ENCODE measurements at places on chromosomes 2 and 18.

GRCh38 chr2:19336781-19337180 lies 21.6 kb downstream of the OSR1 start:
- DNase-seq = no peak

DNA sequence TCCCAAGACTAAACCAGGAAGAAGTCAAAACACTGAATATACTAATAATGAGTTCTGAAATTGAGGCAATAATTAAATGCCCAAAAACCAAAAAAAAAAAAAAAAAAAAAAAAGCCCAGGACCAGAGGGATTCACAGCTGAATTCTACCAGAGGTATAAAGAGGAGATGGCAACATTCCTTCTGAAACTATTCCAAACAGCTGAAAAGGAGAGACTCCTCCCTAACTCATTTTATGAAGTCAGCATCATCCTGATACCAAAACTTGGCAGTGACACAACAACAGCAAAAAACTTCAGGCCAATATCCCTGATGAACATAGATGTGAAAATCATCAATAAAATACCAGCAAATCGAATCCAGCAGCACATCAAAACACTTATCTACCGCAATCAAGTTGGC lies 108.5 kb upstream of the COL3A1 start:
- no peak for DNase-seq

GRCh38 chr2:33467413-33467812 lies 9.0 kb upstream of the RASGRP3 start:
- DNase-seq = no peak

DNA sequence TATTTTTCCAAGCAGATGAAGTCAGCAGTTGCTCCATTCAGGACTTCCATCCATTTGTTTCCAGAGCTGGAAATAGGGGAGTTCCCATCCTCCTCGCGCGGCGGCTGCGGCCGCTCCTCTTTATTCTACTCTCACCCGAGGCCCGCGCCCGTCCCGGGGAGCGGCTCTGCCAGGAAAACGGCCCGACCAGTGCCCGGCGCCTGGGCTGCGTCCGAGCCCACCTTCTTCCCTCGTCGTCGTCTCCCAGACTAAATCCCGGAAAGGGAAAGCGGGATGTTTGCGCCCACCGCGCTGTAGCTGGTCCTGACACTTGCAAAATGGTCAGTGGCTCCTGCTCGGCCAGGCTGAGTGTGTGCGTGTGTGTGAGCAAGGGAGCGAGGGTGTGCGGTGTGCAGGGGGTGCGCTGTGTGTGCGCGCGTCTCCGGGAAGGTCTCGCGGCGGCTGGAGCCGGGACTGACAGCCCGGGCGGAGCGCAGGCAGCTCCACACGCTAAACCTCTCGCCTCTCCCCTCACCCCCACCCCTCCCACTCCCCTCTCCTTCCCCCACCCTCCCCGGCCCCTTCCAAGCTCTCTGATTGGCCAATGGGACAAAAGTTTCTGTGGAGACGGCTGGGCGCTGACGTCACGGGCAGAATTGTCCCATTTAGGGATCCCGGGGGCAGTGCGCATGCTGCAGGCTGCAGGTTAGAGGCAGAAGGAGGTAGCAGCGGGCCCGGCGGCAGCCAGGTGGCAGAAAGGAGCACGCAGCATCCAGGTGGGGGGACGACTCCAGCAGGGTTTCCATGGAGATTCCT lies at the start of gene NOL4:
Gene NOL4, minus strand, starts transcription at position 491 of the 795 bp plus-strand sequence. CDS start 1,660 bp downstream, outside the sequence.
- DNase-seq = no peak

GRCh38 chr2:8658064-8658862 lies 23.6 kb upstream of the ID2 start:
- DNase-seq = no peak

- no peak for DNase-seq
These were observed 2.3 kb downstream of the SLC3A1 start for GRCh38 chr2:44277541-44277940.

GRCh38 chr2:177972782-177973181 lies 99.8 kb downstream of the PDE11A start:
- no peak for DNase-seq

DNA sequence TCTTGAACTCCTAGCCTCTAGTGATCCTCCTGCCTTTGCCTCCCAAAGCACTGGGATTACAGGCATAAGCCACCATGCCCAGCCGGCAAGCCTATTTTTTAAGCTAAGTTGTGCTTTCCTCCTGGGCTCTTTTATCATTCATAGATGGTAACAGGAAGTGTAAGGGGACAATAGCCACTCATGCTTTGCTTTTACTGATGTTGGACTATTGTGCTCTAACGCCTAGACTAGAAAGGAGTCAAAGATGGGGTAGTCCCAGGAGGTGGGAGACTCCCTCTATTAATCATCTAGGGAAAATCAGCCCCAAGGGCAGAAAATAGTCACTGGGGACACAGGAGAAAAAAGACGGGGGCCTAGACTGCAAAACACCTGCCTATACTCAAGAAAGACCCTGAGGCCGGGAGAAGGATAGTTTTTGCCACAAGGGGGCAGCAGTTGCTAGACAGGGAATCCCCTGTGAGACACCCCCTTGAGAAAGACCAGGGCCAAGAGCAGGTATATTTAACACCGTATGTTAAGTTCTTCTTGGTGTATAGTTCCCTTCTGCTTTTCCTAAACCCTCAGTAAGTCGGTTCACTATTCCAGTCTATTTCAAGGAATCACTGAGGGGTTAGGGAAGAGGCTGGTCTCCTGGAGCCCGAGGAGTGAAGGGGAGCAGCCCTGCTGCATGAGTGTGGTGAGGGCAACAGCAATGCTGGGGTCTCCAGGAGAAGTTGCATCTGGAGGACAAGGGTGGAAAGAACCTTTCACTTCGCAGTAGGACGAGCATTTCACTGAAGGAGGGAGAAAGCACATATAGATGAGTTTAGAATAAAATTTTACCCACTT lies 2.1 kb upstream of the CXCR1 start:
- DNase-seq = no peak

DNA sequence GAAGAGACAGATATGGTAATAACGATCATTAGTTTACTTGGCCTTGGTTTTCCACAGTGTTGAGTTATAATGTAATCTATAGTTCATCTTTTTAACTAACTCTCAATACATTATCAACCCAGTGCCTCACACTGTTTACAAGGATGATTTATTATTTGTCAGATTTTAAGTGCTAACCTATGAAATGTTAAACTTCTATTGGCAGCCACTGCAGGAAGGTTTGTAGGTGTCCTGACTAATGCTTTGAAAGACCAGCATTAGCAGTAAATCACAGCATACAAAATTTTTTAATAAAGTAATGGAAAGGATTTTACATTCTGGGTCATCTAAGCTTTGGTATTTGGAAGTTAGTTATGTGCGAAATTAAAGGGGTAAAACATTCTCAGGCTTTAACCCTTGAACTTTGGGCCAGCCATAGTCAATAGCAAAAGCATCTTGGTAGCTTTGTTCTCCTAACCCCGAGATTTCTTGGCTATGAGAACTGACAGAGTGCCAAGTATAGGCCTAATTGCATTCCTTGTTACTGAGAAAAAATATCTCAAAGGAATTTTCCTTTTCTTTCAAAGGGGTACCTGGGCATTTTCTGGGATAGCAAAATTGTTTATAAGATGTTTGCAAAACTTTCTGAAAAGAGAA lies 30.6 kb downstream of the SPATS2L start:
- no peak for DNase-seq

DNA sequence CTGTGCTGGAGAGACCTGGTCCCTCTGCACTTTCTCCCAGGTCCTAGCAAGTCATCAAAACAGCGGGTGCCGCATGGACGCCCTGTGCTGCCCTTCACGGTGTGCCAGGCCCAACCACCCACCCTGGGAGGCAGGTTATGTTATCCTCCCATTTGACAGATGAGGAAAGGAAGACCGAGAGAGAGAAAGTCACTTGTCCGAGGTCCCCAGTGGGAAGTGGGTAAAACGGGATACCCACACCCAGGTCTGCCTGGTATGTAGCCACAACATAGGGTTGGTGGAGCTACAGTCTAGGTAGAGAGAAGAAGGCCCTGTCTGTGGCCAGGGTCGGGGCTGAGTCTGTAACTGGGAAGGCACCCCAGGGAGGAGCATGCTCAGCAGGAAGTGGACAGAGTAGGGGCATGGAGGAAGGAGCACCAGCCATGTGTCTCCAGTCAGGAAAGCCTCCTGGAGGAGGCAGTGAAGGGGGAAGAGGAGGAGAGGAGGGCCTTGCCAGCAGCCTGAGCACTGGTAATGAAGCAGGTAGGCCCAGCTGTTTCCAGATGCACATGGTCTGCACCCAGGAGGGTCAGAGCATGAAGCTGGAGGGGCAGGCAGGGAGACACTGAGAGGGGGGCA lies 98.4 kb downstream of the ZFP36L2 start:
- DNase-seq = no peak

DNA sequence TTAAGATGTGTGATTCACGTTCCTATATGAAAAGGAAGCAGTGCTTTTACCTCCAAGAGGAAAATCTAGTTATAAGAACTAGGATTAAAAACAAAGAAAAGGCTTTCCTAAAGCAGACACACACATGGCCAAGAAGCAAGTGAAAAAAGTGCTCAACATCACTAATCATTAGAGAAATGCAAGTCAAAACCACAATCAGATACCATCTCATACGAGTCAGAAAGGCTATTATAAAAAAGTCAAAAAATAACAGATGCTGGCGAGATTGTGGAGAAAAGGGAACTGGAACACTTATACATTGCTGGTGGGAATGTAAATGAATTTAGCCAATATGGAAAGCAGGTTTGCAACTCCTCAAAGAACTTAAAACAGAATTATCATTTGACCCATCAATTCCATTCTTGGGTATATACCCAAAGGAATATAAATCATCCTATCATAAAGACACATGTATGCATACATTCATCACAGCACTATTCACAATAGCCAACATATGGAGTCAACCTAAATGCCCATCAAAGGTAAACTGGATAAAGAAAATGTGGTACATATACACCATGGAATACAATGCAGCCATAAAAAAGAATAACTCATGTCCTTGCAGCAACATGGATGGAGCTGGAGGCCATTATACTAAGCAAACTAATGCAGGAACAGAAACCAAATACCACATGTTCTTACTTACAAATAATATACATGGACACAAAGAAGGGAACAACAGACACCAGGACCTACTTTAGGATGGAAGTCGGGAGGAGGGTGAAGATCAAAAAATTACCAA lies 285.3 kb downstream of the RAD51AP2 start:
- DNase-seq = no peak

- no peak for DNase-seq
These were observed 42.8 kb upstream of the TPO start for GRCh38 chr2:1370461-1370860.

- DNase-seq = no peak
These were observed 8.6 kb downstream of the RBMS1 start for GRCh38 chr2:160484859-160485520.

DNA sequence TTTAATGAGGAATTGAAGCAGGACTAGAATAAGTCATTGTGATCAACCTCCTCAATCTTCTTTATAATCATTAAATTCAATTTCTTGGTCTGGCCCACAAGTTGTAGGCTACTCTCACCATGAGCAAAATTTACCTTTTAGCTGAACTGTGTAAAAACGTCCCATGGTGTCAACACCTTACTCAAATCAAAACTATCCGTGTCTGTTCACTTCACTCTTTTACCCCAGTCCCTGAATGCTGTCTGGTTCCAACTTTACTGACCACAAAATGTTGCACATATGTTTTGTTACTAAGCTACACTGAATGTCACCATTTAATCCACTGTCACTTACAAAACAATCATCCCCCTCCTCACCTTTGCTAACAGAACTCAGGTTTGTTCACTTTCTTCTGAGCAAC lies 951.6 kb upstream of the SLC39A10 start:
- no peak for DNase-seq

DNA sequence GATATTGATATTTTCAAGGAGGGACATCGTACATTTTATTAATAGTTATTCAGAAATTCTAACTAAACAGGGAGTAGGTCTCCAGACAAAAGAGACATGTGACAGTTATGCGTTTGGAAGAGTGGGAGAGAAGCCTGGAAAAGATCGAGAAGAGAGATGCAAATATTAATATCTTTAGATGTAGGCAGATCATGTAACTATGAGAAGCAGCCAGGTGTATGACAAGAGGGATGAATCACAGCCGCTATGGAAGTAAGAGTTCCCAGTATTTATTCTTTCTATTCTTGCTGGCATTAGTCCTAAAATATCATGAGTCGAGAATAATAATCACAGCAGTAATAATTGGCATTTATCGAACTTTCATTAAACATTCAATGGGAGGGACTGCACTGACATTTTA lies 140.2 kb downstream of the CSRNP3 start:
- no peak for DNase-seq

- no peak for DNase-seq
These were observed 12.2 kb upstream of the HDAC4 start for GRCh38 chr2:239412905-239413603.

GRCh38 chr2:205696927-205697441 lies 14.7 kb downstream of the NRP2 start:
- no peak for DNase-seq

- no peak for DNase-seq
These were observed 48.8 kb upstream of the IHH start for GRCh38 chr2:219109471-219109870.

GRCh38 chr18:57084331-57085271 lies 62.3 kb upstream of the BOD1L2 start:
- no peak for DNase-seq

GRCh38 chr2:10289352-10289751 lies 13.4 kb upstream of the HPCAL1 start:
- no peak for DNase-seq

GRCh38 chr2:39515273-39515896 lies 78.3 kb upstream of the MAP4K3 start:
- DNase-seq = no peak
